ENCODE measurements at places on chromosomes 6 and 20.

DNA sequence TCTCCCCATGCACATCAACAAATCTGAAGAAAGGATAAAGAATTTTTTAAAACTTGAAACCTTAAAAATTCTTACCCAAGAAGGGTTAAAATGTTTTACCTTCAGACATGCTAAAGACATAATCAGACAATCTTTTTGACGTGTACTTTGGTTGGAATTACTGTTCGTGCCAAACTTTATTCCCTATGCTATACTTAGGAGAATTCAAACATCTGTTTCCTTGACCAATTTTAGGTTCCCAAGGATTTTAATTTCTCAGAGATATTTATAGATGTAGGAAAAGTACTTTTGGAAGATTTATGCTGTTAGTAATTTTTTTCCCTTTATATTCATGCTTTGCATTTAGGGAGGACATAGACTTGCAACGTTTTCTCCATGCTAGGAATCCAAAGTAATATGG is 108.4 kb downstream of the AFG1L start:
- DNase-seq: no peak

DNA sequence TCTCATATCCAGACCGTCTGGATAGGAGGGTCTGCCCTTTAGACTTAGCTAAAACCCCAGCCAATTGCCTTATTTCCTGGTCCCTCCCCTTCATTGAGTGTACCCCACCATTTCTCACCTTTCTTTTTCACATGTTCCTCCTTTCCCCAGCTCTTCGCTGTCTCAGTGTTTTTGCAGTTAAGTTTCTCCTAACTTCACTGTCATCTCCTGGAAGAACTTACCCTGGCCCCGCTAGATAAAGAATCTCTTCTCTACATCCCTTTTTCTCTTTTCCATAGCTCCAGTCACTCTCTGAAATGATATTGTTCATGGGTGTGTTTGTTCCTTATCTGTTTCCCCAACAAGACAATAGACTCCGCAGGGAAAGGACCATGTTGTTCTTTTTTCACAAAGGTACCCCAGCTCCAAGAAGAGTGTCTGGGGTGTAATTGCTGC is 208.8 kb downstream of the TSHZ2 start:
- no peak for DNase-seq

GRCh38 chr6:38169221-38169976 is 349.9 kb downstream of the ZFAND3 start:
- no peak for DNase-seq

DNA sequence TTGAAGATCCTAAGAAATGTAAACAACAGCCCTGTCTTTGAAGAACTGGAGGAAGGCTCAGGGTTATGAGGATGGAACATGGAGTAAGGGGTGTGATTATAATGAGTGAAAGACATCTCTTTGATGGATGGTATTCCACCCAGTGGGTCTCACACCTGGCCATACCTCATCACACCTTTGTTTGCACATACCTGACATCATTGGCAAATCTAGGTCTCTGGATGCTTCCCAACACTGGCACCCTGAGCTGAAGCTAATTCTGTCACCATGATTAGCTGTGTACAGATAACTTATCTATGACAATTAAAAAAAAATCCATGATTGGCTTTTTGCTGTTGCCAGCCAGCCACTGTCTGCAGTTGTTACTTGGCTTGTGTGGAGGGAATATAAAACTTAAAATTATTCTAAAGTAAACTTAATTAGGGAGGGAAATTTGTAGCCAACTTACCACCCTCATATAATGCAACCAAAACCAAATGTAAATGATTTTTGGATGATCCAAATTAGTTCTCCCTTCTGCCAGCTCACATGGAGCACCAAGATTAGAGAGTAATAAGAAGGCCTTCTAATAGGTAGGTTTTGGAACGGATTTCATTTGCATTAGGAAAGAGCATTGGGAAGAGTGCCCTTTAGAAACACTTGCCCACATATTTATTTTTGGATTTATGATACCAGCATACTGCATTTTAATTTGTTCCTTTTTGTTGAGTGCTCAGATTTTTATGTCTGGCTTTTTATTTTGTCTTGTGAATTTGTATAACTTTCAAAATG is 249.5 kb downstream of the SOX4 start:
- DNase-seq: no peak

GRCh38 chr20:13101276-13101675 is 92.5 kb downstream of the SPTLC3 start:
- DNase-seq: no peak

DNA sequence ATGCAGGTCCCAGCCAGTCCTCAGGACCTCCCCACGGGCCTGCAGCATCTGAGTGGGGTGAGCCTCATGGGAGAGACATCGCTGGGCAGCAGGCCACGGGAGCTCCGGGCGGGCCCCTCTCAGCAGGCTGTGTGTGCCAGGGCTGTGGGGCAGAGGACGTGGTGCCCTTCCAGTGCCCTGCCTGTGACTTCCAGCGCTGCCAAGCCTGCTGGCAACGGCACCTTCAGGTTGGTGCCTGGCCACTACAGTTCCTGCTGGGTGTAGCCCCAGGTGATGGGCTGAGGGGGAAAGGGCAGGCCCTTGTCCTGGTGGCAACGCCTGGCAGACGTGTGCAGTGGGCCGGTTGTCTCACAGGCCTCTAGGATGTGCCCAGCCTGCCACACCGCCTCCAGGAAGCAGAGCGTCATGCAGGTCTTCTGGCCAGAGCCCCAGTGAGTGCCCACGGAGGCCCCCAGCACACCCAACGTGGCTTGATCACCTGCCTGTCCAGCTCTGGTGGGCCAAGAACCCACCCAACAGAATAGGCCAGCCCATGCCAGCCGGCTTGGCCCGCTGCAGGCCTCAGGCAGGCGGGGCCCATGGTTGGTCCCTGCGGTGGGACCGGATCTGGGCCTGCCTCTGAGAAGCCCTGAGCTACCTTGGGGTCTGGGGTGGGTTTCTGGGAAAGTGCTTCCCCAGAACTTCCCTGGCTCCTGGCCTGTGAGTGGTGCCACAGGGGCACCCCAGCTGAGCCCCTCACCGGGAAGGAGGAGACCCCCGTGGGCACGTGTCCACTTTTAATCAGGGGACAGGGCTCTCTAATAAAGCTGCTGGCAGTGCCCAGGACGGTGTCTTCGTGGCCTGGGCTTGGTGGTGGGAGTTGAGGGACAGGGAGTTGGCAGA is 787 bp upstream of the TNFRSF6B start:
- no peak for DNase-seq

DNA sequence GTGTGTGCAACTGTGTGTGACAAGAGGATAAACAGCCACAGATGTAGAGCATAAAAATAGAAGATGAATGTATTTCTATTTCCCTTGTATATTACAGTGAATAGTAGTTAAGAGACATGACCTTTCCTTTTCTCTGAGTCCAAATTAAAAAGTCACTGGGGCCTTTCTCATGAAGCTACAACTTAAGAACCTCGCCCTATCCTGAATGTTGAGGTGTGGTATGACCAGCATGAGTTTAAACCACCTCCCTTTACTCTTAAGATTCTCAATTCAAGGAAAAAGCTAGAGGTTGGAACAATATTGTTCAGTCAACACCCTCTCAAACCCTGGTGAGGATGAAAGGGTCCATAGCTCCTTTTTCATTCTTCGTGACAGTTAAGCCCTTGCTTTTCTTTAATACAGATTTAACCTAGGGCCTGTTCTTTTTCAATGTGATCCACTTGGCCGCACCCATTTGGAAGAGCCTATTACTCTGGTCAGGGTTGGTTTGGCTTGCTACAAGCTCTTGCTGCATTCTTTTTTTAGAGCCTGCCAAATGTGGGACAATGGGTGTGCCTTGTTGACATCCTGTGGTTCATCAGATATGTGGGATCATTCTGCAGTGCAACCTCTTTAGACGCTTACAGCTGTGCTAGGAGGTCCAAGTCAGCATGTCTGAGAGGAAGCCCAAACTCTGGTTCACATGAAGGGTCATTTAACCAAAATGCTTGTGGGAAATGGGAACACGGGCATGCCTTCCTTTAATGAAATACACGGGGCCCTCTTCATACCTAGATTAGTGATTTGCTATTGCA is 290.0 kb downstream of the HAO1 start:
- DNase-seq: no peak

- DNase-seq: no peak
These were observed 87.5 kb upstream of the ARID1B start for GRCh38 chr6:156689656-156690055.

GRCh38 chr20:39775110-39775509 is 813.0 kb downstream of the DHX35 start:
- DNase-seq: no peak

DNA sequence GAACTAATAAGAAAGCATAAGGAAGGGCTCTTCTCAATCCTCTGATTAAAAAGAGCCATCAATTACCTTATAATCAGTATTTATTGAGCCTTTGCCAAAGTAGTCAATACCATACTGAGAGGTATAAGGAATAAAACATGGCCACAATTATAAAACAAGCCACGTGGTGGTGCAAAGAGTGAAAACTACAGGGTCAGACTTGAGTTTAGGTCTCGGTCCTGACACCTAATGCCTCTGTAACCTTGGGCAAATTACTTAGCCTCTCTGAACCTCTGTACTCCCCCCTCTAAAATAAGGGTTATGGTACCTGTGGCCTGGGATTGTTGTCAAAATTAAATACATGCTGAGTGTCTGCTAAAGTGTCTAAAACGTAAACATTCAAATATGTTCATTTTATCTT is 11.8 kb downstream of the TRIM10 start:
- DNase-seq: no peak
